H1 (cell line): ENCODE measurements at places on chromosomes 5 and 9. TPM values are rescaled to one million over a fixed set of nuclear protein-coding genes. Genes with fewer than 3 reads are reported as not detected.

- no peak overlapping the region for H3K4me3 ChIP-seq
- peaks cover 4% of the 10 kb centered on the region; the same call in 1 of the 2 replicates for H3K36me3 ChIP-seq
- H3K27ac ChIP-seq, result 0 out of 2 replicates have a peak overlapping the region, but pooled peaks have one; percentile 30
- no peaks in the 10 kb centered on the region for H3K27me3 ChIP-seq
- H3K4me1 ChIP-seq, result no peaks in the 10 kb centered on the region
- DNase-seq, result no peak
Observed at GRCh38 chr9:134828892-134829291, 51.7 kb upstream of the FCN2 start.

- no peaks in the 10 kb centered on the region for H3K27me3 ChIP-seq
- no peak overlapping the region for H3K27ac ChIP-seq
- no peaks in the 10 kb centered on the region for H3K4me1 ChIP-seq
- no peak overlapping the region for H3K4me3 ChIP-seq
Observed at GRCh38 chr9:73132034-73132776, 19.5 kb upstream of the ANXA1 start.

DNA sequence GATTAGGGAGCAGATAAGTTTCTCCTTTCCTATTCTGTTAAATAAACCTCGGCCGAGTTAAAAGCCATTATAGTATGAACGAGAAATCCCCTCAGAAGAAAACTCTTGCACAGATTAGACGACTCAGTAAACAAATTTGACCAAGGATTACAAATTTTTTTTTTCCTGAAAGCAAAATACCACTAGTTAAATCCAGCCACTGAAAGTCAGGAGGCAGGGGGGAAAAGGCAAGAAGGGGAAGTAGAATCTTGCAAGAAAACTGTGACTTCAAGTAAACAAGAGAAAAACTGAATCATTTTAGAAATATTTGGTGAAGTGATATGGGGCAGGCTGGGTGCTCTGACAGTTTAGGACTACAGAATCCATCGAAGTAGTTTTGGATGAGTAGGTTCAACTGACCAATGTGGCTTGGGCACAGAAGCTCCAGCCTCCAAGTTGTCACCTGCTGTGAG lies 251.0 kb downstream of the DENND1A start:
- DNase-seq, result no peak
- H3K4me3 ChIP-seq, result no peak overlapping the region
- no peaks in the 10 kb centered on the region for H3K36me3 ChIP-seq
- no peaks in the 10 kb centered on the region for H3K4me1 ChIP-seq
- H3K27me3 ChIP-seq, result no peaks in the 10 kb centered on the region

DNA sequence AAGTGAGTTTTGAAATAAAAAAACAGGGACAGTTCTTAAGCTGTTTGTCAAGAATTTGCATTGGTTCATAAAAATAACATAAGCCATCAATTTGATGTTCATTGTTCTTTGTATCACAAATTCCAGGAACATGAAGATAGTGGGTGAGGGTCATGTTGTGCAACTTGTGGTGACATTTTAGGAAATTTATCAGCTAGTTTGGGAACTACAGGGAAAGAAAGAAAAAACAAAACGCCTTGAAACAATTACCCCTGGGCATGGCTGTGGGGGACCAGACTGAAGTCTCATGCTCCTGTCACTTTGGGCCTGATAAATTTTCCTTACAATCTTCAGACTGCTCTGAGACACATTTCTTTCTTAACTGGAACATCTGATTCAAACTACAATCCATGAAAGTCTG lies 207.1 kb upstream of the CLINT1 start:
- H3K4me1 ChIP-seq, result no peaks in the 10 kb centered on the region
- no peak overlapping the region for H3K27ac ChIP-seq
- H3K36me3 ChIP-seq, result no peaks in the 10 kb centered on the region

ACOT12 gene
- 0.33 TPM in 1 of 2 replicates, not detected in the other for total RNA-seq
